IMR-90 (cell line): ENCODE measurements at places on chromosomes 1 and 21. TPM values are rescaled to one million over a fixed set of nuclear protein-coding genes. Genes with fewer than 3 reads are reported as not detected.

SYNC gene
- 41.3 and 48.9 TPM in 2 replicates for polyA plus RNA-seq

DNA sequence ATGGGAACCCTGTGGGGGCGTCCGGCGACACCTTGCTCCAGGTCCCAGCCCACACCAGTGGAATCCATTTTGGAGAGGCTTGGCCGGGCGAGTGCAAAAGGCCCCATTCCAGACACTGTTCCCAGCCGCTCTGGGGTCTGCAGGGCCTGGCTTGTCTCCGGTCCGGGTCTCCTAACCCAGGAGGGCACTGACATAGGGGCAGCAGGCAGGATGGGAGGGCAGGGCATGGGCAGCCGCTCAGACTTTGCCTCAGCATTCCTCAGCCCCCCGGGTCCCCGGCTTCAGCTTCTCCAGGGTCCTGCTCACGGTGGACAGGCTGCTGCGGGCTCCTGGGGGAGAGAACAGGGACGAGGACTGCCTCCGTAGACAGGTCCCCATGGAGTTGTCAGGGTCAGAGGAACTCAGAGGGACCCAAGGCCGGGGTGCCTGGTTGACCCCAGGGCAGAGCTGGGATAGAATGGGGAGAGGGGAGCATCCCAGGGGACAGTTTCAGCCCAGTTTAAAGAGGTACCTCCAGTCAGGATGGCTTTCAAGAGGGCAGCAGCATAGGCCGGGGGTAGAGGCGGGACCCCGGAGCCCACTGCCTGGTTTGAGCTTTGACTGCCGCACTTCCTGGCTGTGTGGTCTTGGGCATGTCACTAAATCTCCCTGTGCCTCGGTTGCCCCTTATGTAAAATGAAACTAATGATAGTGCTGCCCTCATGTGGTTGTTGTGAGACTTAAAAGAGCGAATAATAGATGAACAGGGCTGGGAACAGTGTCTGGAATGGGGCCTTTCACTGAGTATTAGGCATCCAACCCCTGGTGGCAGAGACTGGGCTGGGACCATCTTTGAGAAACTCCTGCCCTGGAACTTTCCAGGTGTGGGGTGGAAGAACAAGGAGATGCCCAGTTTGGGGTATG is 3.7 kb downstream of the KNCN start:
- peak; percentile 62 for DNase-seq

CATSPERE gene
- polyA plus RNA-seq = 0.07 and 0.13 TPM in 2 replicates

RGS18 gene
- polyA plus RNA-seq = 0.09 TPM in 1 of 2 replicates, not detected in the other

CLIC6 gene
- not detected in 2 replicates for polyA plus RNA-seq

DNA sequence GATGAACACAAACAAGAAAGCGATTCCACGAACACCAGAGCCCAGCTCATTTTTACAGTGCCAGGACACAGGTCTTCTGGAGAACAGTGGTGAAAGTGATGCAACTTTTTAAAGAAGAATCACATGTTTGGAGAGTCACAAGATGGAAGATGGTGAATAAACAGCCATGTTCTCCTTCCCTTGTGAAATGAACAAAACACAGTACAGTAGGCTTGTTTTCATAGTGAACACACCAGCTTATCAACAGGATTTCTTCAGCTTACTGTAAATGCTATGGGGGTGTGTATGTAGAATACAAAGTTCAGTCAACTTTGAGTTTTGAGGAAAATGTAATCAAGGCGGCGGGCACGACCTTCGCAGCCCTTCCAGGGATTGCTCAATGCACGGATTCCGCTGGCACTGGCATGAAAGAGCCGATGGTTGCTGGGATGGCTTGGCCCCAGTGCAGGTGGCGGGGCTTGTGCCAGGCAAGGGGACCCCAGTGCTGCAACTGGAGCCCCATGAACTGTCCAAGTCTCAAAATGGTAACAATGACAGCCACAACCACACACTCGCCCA is 9.7 kb downstream of the TMPRSS3 start:
- DNase-seq = no peak

GUCA2B gene
- polyA plus RNA-seq = not detected in 2 replicates

- DNase-seq = no peak
These were observed 136.2 kb downstream of the SLC35F3 start for GRCh38 chr1:234040446-234041317.

DNA sequence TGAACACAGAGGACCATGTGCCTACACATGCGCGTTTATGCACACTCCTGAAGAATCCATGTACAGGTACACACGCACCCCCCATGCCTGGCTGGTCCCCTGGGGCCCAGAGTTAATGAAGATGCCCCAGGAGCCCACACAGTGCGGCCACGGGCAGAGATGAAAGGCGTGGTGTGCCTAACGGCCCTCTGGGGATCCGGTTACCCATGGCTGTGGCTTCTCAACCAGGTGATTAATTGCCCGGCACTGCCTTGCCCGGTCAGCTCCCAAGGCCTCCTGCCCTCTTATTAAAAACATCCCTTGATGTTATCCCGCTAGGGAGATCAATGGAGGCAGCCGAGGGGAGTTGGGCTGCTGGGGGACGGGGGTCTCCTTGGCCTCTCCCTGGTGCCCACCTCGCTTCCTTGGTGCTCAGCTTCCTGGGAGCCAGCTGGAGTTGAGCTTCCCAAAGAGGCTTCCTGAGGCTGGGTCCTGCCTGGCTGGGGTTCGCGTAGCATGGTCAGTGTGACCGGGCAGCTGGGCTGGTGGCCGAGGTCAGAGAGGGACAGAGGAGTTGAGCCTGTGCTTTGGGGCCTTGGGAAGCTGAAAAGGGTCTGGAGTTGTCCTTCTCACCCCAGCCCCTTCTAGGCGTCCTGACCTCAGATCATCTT is 75.0 kb upstream of the WNT4 start:
- DNase-seq = no peak

GRCh38 chr1:88979054-88979748 is 13.2 kb downstream of the KYAT3 start:
- DNase-seq = peak; percentile 53

GRCh38 chr1:176691251-176692228 is 228.6 kb downstream of the PAPPA2 start:
- peak; percentile 43 for DNase-seq

THEMIS2 gene
- 4.9 and 5.0 TPM in 2 replicates for polyA plus RNA-seq

DNA sequence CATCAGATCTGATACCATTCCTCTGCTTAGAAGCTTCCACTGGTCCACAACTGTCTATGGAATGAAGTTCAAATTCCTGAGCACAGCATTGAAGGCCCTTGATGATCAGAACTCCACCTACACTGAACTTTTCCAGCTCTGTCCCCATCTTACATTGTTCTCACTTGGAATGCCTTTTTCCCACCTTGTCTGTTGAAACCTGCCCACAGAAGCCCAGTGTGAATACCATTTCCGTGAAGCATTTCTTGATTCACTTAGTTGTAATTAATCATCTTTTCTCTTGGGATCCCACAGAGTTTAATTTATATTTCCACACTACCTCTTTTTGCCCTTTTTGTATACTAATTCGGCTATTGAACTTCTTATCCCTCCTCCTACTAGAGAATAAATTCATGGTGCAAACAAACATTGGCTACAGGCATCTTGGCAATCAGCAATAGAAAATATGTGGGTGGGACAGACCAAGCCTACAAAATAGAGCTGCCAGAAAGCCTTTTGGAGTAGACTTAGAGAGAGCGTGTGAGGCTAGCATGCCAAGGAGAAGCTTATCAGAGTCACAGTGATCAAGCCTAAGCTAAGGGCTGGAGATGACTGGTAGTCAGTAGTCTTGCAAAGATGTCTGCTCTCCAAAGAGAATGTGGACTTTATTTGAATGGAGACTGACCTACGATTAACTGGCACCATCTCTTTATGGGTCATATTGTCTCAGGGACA is 26.1 kb downstream of the NHLH2 start:
- DNase-seq = no peak

DNA sequence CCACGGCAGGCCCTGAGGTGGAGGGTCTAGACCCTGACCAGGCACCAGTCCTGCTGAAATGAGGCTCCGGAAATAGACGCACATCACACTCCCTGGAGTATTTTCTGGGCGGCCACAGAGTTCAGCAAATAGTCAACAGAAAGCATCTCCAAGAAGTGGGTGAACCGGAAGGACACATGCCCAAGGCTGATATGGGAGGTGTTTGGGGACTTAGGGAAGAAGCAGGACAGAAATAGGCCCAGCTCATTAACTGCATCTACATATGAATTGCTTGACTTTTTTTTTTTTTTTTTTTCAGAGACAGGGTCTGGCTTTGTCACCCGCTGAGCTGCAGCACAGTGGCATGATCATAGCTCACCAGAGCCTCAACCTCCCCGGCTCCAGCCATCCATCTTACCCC is 36.5 kb upstream of the GPR157 start:
- DNase-seq = no peak

- DNase-seq = no peak
These were observed 48.4 kb downstream of the LRRC53 start for GRCh38 chr1:74464037-74464436.

CASQ2 gene
- polyA plus RNA-seq = not detected in 2 replicates

- no peak for DNase-seq
These were observed 29.9 kb upstream of the NRIP1 start for GRCh38 chr21:15094706-15095105.

DNA sequence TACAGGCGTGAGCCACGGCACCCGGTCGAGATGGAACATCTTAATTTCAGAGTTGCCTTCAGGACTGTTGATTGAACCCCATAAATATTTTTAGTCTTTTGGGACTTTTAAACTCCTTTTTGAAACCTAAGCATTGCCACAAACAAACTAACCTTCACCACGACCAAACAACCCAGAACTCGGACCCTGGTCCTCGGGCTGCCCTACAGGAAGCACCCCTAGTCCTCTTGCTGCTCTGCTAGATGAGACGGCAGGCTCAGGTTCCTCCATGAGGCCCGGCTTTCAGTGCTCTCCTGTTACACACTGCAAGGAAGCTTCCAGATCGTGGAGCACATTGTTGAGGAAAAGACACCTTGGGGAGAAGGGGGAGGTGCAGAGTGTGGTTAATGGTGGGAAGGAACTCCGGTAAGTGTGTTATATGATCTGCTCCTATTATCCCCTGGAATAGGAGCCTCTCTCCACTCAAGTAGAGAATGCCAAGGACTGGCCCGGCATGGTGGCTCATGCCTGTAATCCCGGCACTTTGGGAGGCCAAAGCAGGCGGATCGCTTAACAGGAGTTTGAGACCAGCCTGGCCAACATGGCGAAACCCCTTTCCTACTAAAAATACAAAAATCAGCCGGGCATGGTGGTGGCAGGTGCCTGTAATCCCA is 5.7 kb downstream of the EPHX1 start:
- DNase-seq = no peak
